Activated T-cell treated with anti-CD3 and anti-CD28 coated beads, Interleukin-2, amount 50 U/mL, for 4 hours (primary cell): ENCODE measurements at places on chromosomes 7 and 10. TPM values are rescaled to one million over a fixed set of nuclear protein-coding genes. Genes with fewer than 3 reads are reported as not detected.

ZNF37A gene
- 19.9 TPM for total RNA-seq

IGFBP1 gene
- total RNA-seq, result 0.13 TPM

KCTD7 gene
- 3.9 TPM for total RNA-seq

GRCh38 chr7:94176694-94177200 lies 172.6 kb upstream of the BET1 start:
- no peak for DNase-seq

GRCh38 chr10:108230478-108231170 lies 1066.1 kb upstream of the SORCS1 start:
- no peak for DNase-seq

DNA sequence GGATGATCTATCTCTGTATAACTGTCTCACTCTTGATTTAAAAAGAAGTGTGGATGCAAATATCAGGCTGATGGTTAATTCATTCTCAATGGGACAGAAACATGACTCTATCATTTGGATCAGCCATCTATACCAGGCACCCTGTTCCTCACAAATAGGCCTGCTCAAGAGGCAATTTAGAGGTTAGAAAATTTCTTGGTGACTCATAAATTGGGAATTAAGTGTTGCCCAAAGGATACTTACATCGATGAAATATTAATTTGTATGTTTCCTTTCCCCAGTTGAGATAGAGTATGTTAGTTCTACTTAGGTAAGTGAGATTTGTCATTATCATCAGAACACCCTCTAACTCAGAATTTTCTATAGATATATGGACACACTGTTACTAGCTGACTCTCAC lies 57.7 kb downstream of the PRSS58 start:
- no peak for DNase-seq

DNA sequence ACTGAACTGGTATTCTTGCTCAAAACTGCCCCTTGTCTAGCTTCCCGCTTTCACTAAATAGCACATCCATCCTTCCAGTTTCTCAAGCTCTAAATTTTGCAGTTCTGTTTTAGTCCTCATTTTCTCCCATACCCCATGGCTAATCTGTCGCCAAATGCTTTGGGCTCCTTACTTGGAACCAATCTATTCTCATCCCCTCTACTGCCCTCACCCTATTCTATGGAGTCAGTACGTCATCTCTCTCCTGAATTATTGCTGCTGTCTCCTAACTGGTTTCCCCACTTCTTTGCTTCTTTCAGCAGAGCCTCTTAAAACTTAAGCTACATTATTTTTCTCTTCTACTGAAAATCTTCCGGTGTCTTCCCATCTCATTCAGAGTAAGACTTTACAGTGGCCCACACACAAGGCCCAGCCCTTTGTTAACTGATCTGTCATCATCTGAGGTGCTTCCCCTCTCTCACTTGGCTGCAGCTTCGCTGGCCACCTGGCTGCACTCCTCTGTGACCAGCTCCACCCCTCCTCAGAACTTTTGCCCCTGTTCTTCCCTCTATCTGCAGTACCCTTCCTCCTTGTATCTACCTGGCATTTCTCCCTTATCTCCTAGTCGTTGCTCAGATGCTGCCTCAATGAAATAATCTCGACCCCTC lies 9.9 kb downstream of the STARD3NL start:
- DNase-seq, result no peak

GRCh38 chr7:96118449-96119001 lies 203.4 kb downstream of the SLC25A13 start:
- DNase-seq, result no peak

DNA sequence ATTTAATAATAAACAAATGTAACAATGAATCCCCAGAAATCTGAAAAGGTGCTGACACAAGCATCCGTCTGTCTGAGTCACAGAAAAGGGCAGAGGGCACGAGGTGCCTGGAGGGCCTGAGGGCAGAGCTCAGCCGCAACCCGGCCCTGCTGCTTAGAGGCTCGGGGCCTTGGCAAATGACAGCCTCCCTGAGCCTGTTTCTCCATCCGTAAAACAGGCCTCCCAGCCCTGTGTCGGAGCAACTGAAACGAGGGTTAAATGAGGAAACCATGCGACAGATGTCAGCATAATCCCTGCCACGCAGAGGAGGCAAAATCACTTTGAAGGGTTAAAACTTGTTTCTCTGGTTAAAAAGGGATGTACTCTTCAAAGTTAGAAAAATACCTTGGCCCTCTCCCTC lies 24.9 kb downstream of the NUDT1 start:
- DNase-seq, result no peak

- no peak for DNase-seq
Observed at GRCh38 chr7:50226145-50226544, 78.4 kb upstream of the IKZF1 start.
